ENCODE measurements at places on chromosomes 2 and 18. TPM values are rescaled to one million over a fixed set of nuclear protein-coding genes. Genes with fewer than 3 reads are reported as not detected.

DNA sequence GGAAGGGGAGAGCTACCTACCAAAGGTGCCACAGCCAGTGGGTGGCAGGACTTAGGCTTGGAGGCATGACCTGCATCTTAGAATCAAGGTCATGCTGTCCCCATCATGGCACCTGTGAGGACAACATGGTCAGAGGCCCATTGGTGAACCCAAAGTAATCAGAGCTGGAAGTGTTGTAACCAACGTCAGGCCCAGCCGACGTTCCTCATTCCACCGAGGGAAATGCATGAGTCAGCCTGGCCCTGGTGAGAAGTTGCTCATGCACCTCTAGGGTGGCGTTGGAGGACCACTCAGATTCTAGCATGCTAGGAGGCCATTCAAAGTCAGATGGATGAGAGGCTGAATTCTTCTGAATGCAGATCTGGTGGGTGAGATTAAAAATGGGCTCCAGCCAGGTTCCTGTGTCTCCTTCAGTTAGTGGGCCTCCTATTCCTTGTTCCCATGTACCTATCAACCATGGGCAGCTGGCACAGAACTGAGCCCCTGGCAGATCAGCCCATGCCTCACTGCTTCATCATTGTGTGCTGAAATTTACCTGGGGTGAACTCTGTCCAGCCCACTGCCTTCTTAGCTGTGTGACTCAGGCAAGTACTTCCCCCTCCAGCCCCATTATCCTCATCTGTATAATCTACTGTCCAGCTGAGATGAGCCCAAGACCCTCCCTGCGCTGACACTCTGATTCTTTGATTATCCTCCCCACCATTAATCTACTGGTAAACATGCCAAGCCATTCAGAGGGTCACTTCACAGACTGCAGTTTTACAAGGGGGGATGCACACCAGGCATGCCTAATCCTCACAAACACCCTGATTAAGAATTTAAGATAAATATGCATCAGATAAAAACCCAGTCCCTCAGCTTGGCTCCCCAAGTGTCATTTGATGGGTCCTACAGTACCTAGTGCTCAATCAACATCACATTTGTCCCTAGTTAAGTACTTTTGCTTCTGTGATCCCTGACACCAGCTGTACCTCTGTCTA lies 14.0 kb downstream of the SLC14A2 start:
- DNase-seq: no peak
- H3K27ac ChIP-seq: no peak overlapping the region
- no peaks in the 10 kb centered on the region for H3K4me1 ChIP-seq

DNA sequence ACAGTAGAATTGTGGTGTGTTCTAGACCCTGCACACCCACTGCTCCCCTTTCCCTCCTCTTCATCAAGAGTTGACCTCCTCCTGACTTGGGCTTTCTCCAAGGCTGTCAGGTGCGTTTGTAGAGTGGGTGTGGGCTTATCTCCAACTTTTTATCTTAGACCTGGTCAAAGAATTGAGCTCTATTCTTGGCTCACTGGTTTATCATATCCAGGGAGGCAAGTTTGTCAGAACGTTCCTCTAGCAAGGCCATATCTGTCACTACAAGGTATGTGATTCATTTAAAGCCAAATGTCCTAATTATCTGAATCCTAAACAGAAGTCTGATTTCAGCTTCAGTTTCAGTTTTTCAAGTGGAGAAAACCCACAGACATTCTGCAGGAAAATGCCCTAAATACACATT lies 117.1 kb upstream of the MGAT5 start:
- no peak overlapping the region for H3K27ac ChIP-seq
- no peaks in the 10 kb centered on the region for H3K27me3 ChIP-seq
- H3K4me1 ChIP-seq: peaks cover 17% of the 10 kb centered on the region
- H3K4me3 ChIP-seq: no peak overlapping the region

DNA sequence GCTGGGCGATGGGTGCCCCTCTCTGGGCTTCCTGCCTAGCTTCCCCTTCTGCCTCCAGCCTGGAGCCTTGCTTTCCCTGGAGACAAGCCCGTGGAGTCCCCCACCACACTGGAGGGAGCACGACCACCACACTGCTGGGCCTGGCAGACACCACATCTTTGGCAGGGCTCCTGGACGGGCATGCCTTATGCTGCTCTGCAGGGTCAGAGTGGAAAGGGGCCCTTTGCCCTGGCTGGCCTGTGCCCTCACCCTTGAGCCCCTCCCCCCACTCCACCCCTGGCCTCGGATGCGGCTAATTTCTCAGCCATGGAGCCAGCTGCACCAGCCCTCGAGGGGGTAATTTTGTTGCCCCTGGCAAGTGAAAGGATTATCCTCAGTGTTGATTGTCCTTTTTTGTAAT lies 194.5 kb downstream of the LOXHD1 start:
- no peak for DNase-seq
- H3K4me1 ChIP-seq: no peaks in the 10 kb centered on the region
- no peak overlapping the region for H3K4me3 ChIP-seq
- no peaks in the 10 kb centered on the region for H3K27me3 ChIP-seq
- no peaks in the 10 kb centered on the region for H3K36me3 ChIP-seq

DNA sequence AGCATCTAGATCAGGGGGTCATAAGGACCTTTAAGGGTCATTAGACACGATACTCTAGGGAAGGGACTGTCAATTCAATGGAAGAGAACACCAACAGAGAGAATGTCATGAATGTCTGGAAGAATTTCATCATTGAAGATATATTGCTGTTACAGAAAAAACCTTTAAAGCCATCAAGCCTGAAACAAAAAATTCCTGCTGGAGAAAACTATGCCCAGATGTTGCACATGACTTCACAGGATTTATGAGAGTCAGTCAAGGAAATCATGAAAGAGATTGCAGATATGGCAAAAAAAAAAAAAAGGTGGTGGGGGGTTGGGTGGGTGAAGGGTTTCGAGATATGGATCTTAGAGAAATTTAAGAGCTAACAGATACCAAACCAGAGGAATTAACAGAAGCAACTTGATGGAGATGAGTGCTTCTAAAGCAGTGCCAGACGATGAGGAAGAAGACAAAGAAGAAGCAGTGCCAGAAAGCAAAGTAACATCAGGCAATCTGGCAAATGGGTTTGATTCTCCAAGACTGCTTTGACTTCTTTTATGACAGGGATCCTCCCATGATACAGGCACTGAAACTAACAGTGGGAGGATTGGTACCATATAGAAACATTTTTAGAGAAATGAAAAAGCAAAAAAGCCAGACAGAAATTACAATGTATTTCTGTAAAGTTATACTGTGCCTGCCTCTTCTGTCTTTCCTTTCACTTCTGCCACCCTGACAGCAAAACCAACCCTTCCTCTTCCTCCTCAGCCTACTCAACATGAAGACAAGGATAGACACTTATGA lies 28.5 kb downstream of the MAP4K3 start:
- H3K36me3 ChIP-seq: no peaks in the 10 kb centered on the region
- peaks cover 12% of the 10 kb centered on the region for H3K4me1 ChIP-seq
- H3K4me3 ChIP-seq: no peak overlapping the region
- H3K27me3 ChIP-seq: no peaks in the 10 kb centered on the region
- DNase-seq: no peak

Gene GAD1
- 8.5 TPM for polyA plus RNA-seq

DNA sequence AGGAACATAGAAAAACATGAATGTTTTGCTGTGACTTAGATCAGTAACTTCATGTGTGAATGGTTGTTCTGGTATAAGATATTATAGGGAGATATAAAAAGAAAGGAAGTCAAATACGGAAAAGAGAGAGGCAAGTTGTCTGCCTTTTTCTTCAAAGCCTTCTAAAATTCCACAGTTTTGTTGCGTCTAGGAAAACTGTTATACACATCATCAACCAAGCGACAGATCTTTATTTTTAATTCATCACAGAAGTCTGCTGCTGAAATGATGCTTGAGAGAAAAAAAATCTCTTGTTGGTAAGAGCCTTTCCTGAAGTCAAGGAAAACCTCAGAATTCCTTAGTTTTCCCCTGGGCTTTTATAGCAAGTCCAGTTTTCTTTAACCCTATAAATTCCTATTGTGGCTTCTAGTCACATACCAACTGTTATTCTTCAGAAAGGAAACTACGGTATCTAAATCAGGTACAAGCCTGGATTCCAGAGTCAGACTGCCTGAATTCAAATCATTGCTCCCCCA lies 36.3 kb upstream of the TANC1 start:
- no peaks in the 10 kb centered on the region for H3K36me3 ChIP-seq
- DNase-seq: no peak
- no peaks in the 10 kb centered on the region for H3K4me1 ChIP-seq
- no peak overlapping the region for H3K4me3 ChIP-seq

- no peaks in the 10 kb centered on the region for H3K36me3 ChIP-seq
- no peak overlapping the region for H3K4me3 ChIP-seq
- no peaks in the 10 kb centered on the region for H3K27me3 ChIP-seq
- no peaks in the 10 kb centered on the region for H3K4me1 ChIP-seq
- H3K27ac ChIP-seq: no peak overlapping the region
Measured at GRCh38 chr2:219049282-219049681, 8.0 kb upstream of the CFAP65 start.

Gene ATL2
- 38.8 TPM for polyA plus RNA-seq

DNA sequence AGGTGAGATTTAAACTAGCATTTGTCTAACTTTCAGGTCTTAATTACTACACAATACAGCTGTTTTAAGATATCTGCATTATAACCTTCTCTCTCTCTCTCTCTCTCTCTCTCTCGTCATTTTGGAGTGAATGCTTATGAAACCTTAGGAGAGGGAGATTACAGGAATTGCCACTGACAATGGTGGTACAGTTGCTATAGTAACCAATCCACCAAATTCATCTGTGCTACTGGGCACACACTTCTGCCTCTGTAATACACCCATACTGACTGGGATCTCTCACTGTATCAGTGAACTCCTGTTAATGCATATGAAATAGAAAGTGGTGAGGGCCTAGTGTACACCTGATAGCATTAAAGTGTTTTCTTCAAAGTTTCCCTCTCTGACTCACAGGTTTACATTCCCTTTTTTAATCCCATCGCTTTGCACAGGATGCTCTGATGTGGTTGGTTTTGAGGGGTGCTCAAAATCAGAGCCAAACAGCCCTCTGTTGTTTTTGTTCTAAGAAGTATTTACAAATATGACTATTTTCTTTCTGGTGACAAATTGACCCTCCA lies 13.1 kb downstream of the KLHL14 start:
- DNase-seq: no peak
- no peak overlapping the region for H3K4me3 ChIP-seq
- H3K27me3 ChIP-seq: no peaks in the 10 kb centered on the region
- H3K36me3 ChIP-seq: no peaks in the 10 kb centered on the region
- no peaks in the 10 kb centered on the region for H3K4me1 ChIP-seq

DNA sequence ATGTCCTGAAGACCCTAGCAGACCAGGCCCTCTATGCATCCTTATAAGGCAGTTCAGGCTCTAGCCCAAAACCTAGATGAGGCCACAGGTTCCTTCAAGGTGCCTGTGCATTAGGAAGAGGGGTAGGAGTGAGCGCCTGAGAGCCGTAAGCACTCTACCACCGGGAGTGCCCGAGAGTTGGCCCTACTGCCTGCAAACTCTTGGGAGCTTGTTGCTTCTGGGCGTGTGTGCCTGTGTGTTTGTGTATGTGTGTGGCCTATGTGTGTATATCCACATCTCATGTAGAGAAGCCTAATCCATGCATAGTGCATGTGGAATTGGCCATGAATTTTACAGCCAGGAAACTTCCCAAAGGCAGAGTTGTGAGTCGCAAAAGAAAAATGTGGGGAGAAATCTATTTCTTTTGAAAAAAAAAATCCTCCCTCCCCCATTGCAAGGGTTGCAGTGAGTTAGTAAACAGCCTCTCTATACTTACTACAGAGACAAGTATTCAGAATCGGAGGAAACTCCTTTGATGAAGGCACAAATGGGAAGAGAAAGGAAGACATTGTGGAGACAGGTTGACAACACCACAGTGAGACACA lies 96.8 kb downstream of the ADD2 start:
- no peak for DNase-seq
- no peak overlapping the region for H3K27ac ChIP-seq
- H3K4me3 ChIP-seq: no peak overlapping the region
- no peaks in the 10 kb centered on the region for H3K27me3 ChIP-seq

Gene LYPD6
- 6.9 TPM for polyA plus RNA-seq

Gene NT5C1B
- 74.9 TPM for polyA plus RNA-seq

GRCh38 chr2:172437419-172438341 lies 10.3 kb downstream of the ITGA6 start:
- H3K36me3 ChIP-seq: no peaks in the 10 kb centered on the region
- no peak overlapping the region for H3K4me3 ChIP-seq
- H3K27me3 ChIP-seq: no peaks in the 10 kb centered on the region
- H3K4me1 ChIP-seq: peaks cover 4% of the 10 kb centered on the region
- no peak for DNase-seq
- no peak overlapping the region for H3K27ac ChIP-seq

Gene ALPI
- 0.16 TPM for polyA plus RNA-seq

GRCh38 chr2:8268172-8268783 lies 413.6 kb upstream of the ID2 start:
- no peak overlapping the region for H3K4me3 ChIP-seq
- H3K4me1 ChIP-seq: no peaks in the 10 kb centered on the region
- H3K36me3 ChIP-seq: no peaks in the 10 kb centered on the region
- peak; percentile 48 for DNase-seq
- H3K27me3 ChIP-seq: no peaks in the 10 kb centered on the region
- no peak overlapping the region for H3K27ac ChIP-seq

DNA sequence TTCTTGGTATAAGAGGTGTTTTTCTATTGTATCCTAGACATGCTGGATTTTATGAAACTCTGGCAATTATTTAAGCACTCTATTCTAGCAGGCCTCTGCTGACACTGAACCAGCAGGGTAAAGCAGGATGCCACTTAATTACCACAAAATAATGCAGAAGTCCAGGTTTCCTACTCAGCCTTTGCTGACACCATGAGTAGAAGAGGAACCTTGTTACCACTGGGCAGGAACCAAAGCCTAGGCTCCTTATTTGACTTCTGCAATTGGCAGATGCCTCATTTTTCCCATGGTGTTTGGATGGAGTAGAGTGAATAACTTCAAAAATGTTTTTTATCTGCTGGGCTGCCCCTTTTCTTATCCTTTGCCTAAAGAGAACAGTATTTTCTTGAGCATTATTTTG lies 60.8 kb downstream of the THNSL2 start:
- DNase-seq: no peak
- no peaks in the 10 kb centered on the region for H3K36me3 ChIP-seq
- H3K27me3 ChIP-seq: no peaks in the 10 kb centered on the region
- H3K4me3 ChIP-seq: no peak overlapping the region

Gene SH3RF3
- 9.3 TPM for polyA plus RNA-seq

DNA sequence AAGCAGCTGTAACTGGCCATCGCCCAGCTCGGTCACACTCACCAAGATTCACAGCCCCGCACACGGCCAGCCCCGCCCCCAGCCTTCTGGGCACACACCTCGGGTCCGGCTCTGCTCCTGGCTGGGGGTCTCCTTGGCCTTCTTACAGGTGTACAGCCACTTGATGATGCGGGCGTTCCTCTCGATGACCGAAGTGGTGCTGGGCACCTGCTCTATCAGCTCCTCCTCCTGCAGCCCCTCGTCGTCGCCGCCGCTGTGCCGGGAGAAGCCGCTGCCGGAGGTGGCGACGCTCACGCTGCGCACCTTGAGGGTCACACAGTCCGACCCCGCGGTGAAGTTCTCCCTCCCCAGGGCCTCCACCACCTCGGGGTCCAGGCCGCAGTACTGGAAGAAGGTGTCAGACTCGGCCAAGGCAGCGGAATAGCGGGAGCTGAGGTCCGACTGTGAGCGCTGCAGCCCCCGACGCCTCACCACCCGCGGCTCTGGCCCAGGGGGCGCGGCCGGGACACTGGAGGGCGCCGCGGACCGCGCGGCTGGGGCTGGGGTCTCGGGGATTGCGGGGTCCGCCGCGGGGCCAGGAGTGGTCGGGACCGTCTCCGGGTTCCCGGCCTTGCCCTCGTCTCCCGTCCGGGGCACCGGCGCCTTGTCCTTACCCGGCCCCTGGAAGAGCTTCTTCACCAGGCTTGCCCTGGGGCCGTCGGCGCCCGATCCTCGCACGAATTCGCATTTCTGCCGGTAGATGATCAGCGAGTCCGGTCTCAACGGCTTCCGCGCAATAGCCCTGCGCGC lies 769 bp downstream of the FAM110C start:
- peaks cover 18% of the 10 kb centered on the region for H3K4me1 ChIP-seq
- no peaks in the 10 kb centered on the region for H3K36me3 ChIP-seq
- peak overlapping the region; percentile 87 for H3K27ac ChIP-seq
- peak; percentile 57 for DNase-seq
